NCI-H526 treated with DMSO at 0.1 percent for 48 hours (cell line): ENCODE measurements at places on chromosomes 12 and 14.

- DNase-seq, result no peak
These were observed 1.6 kb upstream of the ACTR6 start for GRCh38 chr12:100199023-100199346.

GRCh38 chr12:39807043-39807442, 187.4 kb upstream of the ABCD2 start:
- no peak for DNase-seq

DNA sequence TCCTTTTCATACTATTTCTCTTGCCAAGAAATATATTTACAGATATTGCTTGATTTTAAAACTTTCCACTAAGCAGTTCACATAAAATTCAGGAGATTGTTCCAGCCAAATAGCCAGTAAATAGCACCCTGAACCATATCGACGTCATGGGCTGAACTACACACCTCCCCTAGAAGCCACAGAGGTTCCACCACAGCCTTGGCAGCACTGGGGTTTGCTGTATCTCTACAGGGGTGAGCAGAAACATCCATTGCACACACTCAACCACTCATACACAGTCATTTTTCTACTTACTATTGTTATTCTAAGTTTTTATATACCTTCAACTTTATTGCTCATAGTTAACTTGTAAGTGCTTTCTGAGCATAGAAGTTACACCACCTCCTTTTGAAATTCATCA, 8.1 kb upstream of the EIF2S3B start:
- DNase-seq, result no peak

DNA sequence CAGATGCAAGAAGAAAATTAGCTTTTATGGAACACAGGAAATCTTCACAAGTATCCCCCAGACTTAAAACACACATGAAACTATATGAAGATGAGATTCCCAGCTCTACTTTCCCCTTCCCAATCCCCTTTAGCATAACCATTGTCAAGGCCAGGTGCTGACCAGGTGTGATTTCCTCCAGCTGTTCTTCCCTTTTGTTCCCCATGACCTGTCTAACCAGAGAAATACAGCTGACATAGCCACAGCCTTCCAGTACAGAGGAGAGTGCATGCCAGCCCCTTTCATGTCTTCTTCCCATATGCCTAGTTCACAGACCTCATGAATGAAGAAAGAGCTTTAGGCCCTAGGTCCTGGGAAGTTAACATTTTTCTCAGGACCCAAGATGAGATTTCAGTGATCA, 43.5 kb upstream of the FKBP4 start:
- no peak for DNase-seq
